ENCODE measurements at places on chromosomes 4 and X. TPM values are rescaled to one million over a fixed set of nuclear protein-coding genes. Genes with fewer than 3 reads are reported as not detected.

DNA sequence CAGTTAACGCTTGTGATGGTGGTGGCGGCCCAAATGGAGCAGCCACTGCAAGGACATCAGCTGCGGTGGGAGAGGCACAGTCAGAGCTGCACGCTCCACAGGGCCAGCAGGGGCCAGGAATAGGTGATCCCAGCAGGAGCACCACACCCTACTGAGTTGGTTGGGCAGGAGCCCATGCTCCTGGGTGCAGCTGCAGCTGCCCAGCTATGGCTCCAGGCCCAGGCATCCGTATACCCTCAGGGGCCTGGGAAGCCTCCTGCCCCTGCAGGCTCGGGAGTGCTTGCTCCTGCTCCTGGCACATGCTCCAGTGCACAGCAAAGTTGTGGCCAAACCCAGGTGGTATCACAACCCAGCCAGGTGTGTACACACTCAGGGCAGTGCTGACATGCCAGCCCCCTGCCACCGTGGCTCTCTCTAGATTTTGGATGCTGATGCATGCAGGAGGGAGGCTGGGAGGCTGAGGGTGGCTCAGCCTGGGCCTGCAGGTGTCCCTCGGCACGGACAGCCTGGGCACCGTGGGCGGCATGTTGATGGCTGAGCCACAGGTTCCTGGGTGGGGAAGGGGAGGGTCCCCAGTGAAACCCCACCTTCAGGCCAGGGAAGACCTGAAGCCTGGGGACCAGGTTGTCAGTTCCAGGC lies 150.2 kb downstream of the CXXC4 start:
- no peak for DNase-seq

GRCh38 chr4:101075536-101075935 lies 271.8 kb downstream of the PPP3CA start:
- DNase-seq, result no peak

- no peak for DNase-seq
Observed at GRCh38 chr4:157079441-157079840, 3.5 kb downstream of the GLRB start.

DNA sequence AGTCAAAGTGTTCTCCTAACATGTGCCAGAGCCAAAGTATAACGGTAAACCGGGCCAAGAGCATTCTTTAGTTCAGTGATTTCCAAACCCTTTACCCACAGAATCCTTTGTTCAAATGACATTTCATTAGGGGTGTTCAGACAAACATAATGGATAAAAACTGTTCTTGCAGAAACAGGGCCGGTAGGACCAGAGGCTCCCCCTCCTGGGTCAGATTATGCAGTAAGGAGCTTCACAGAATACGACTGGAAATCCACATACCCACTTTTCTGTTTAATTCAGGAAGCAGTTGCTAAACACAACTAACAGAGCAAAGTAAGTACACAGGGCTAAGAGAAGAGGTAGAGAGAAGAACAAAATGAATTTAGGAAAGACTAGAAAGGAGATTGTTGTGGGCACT lies 46.6 kb upstream of the TMEM184C start:
- DNase-seq, result no peak

The BEND4 gene
- total RNA-seq, result 0.11 TPM
